Right renal pelvis (tissue), 4 donors: ENCODE measurements at places on chromosomes 4 and X.

DNA sequence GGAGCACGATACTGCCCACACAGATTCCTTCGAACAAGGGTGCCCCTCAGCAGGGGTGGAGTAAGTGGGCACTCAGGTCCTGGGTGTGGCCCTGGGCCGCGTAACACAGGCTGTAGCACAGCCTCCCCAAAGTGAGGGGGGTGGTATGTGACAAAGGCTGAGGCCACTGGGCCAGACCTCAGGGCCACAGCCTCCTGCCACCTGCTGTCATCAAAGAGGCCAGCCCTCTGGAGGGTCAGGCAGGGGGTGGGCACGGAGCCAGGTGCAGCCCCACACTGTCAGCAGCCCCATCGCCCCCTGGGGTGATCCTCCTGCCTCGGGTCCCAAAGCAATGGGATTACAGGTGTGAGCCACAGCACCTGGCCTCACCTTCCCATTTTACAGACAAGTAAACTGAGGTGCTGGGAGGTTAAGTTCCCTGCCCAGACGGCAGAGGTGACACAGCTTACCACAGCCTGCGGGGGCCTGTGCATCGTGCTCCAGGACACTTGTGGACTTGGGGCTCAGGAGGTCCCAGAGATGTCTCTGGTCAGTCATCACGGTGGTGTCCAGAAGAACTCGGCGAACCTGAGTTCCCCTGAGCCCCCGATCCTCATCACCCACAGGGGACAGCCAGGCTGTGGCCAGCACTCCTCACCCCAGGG, 27.5 kb upstream of the MXD4 start:
- no peak for DNase-seq

GRCh38 chrX:133918361-133918771, 67.0 kb downstream of the GPC3 start:
- DNase-seq = no peak

DNA sequence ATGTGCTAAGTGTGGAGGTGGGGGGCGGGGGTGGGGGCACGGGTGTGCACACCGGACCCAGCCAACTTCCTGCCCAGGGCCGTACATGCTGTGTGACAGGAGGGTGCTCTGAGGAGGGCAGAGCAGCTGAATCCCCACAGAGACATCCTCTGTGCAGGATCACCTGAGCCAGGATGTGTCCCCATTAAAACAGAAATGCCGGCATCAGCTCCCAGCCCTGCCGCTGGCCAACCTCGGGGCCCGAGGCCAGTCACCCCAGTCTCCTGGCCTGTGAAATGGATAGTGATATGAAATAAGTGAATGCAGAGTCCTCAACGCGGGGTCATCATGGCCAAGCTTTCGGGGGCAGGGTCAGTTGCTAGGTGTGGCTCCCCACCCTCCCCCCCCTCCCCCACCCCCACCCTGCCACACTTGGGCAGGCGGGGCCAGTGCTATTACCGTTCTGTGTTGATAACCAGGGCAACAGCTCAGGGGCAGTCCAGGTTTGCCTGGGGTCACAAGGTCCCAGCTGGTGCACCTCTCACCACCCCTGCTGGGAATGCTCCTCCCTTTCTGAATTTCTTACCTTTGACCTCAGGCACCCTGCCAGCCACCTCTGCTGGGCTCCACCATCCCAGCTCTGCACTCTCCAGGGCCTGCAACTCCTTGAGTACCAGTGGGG, 227.2 kb upstream of the PSAPL1 start:
- no peak for DNase-seq

DNA sequence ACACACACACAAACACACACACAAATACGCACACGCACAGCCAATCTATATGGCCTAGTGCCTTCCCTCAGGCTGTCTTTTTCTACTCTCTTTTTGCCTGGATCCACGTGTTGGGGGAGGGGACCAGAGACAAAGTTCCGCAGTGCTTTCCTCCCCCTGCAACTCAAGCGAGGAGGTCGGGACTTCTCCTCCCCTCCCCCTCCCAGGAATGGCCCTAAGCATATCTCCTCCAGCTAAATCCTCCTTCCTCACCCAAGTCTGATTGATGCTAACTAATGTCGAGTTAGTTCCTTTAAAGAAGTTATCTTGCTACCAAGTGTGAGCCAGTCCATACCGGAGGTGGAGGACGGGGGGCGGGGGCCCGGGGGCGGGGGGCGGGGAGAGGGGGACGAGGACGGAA, 141.2 kb upstream of the ZIC3 start:
- DNase-seq = no peak

DNA sequence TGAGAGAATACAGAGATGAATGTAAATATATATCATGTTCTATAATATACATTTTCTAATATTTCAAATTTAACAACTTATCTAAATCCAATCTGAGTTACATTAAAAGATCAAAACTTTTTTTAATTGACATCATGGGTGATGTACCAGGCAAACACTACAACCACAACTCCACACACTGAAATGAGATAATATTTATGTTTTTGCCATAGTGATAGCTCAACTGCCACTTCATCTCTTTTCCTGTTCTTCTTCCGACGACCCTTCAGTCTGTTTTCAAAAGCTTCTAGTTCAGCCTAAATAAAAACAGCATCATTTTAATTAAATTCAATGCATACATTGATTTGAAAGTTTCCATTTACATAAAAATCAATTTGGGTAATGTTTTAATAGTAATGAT, 10.2 kb upstream of the CORIN start:
- no peak for DNase-seq
